ENCODE measurements at places on chromosomes 16 and 17. TPM values are rescaled to one million over a fixed set of nuclear protein-coding genes. Genes with fewer than 3 reads are reported as not detected.

Gene SPATA32
- not detected for total RNA-seq

Gene SHISA9
- 0.10 TPM for total RNA-seq

Gene IL17C
- total RNA-seq: not detected

Gene MYL4
- total RNA-seq: not detected

Gene DOC2A
- 0.62 TPM for total RNA-seq

Gene SLC7A6
- 26.1 TPM for total RNA-seq

Gene ARHGAP23
- total RNA-seq: 8.5 TPM

Gene DHRS7C
- not detected for total RNA-seq

Gene GPR179
- not detected for total RNA-seq

Gene GPR139
- not detected for total RNA-seq

Gene KLHDC4
- total RNA-seq: 7.9 TPM

Gene SCIMP
- total RNA-seq: not detected

Gene EXOC3L1
- 1.4 TPM for total RNA-seq

Gene CUEDC1
- total RNA-seq: 4.4 TPM

Gene FAM171A2
- 1.4 TPM for total RNA-seq

Gene TPSB2
- not detected for total RNA-seq

Gene INPP5K
- total RNA-seq: 81.9 TPM

Gene ZFP3
- total RNA-seq: 3.2 TPM

Gene DBNDD1
- total RNA-seq: 10.9 TPM

Gene MYO19
- 57.9 TPM for total RNA-seq

Gene NEUROD2
- not detected for total RNA-seq

Gene UTS2R
- total RNA-seq: not detected

Gene P2RX1
- not detected for total RNA-seq

Gene PIEZO1
- total RNA-seq: 49.1 TPM

Gene RUNDC3A
- total RNA-seq: 0.12 TPM

Gene HCRT
- not detected for total RNA-seq

Gene PERCC1
- total RNA-seq: not detected

Measured in M059J (cell line).